Activated naive CD4-positive, alpha-beta T cell treated with Interleukin-2 at 50 U/mL for 16 hours (primary cell): ENCODE measurements at places on chromosomes 2 and 18.

- no peak for DNase-seq
Measured at GRCh38 chr2:210046851-210047500, 44.5 kb downstream of the RPE start.

DNA sequence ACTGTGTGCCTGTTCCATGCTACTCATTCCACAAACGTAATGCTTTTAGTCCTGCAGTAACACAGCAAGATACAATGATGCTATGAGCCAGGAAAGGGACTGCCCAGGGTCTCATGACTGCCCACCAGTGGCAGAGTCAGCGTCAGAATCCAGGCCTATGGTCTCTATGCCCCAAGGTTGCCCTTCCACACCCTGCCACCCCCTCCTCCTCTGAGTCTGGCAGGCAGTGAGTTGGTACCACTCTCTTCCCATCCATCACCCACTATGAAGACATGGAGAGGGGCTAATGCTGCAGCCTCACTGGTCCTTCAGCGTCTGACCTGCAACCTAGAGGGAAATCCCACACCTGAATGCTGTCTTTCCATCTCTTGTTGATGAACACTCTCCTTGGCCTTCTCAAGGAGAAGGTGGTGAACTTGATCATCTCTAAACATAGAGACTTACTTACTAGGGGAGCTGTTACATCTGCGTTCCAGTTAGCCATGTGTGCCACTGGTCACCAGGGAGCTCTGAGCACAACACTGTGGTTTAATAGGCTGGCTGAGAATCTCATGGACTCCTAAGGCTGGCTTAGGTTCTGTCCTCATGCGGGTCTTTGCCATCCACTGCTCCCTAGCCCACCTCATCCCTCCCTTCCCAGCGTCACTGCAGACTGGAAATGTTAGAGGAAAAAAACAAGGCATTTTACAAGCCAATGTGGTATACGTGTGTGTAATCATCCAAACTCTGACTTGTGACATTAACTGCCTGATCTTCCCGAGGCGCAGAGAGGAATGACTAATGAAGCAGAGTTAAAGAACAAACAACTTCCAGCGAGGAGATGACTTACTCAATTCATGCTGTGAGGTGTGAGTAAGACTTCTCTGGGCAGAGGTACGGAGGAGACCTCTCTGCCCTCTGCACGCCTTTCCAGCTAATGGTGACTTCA lies 28.8 kb downstream of the STEAP3 start:
- no peak for DNase-seq

- no peak for DNase-seq
Measured at GRCh38 chr2:41605311-41605710, 442.5 kb upstream of the PKDCC start.

DNA sequence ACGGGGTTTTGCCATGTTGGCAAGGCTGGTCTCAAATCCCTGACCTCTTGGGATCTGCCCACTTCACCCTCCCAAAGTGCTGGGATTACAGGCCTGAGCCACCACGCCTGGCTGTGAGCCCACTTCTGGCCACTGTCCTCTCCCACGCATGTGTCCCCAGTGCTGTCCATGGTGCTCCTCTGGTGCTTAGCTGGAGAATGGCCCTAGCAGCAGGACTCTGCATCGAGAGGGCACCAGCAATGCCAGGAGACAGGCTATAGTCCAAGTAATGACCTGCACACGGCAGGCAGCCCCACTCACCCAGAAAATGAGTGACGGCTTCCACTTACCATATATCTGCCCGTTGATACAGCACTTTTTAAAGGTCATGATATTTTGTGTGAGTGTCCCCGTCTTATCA lies 66.3 kb upstream of the NARS1 start:
- no peak for DNase-seq

DNA sequence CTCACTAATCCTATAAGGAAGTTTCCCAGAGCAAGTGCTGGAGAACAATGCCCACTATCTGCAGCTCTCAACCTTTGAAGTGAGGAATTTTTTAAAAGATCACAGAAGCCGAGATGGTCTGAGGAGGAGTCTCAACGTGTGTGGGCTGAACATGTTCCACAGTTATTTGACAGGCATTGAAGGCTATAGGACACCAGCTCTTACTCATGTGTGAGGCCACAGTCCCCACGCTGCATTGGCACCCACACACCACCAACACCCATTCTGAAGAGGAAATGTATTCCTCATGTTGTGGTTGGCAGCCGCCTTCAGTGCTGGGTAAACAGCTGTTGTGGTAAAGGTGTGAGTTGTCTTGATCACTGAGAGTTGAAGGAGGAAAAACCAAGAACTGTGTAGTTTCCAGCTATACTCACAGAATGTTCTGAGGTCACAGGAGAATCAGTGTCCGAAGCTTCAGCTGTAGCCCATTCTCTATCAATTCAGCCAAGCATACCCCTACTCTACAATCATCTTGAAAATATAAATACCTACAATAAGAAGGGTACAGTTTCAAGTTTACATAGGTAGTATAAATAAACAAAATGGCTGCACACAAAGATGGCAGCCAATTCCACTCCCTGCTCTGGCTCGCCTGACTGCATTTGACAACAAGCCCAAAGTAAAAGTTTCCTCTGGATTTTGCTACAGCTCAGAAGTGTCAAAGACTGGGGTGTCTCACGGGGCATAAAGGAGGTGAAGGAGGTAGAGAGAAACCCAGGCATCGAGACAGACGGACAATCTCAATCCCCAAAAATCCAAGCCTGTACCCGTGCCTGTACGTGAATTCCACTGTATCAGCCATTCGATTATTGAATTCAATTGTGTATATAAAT lies 12.1 kb downstream of the CD226 start:
- peak; percentile 89 for DNase-seq

DNA sequence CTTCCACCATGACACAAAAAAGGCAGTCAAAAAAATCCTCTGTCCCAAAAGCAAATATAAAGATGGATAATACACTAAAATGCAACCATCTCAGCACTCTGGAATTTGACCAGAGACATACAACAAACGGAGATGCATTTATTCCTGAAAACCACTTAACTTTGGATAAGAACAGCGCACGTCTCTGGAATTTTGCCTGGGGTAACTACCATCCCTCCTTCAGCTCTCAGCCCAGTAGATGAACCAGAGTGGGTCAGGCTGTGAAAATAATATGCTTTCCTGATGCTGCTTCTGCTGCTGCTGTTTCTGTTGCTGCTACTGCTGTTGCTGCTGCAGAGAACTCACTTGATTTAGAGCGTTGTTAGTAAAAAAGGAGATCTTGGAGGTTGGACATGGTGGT lies 133.8 kb upstream of the ACVR2A start:
- no peak for DNase-seq

DNA sequence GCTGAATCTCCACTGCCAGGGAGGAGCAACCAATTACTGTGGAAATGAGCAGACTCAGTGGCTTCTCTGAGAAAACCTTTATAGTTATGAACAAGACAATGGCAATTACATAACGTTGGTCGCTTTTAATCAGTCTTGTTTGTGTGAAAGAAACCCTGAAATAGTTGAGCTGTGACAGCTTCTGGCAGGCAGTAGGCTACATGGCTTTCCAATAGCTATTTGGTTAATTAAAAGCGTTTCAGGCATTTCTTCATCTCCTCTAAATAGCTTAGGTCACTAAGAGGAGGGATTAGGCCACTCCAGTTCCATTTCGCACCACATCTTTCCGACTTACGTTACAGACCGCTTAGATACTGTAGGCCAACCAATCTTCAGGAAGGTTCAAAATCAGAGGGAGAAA lies 794.4 kb upstream of the ID2 start:
- no peak for DNase-seq

DNA sequence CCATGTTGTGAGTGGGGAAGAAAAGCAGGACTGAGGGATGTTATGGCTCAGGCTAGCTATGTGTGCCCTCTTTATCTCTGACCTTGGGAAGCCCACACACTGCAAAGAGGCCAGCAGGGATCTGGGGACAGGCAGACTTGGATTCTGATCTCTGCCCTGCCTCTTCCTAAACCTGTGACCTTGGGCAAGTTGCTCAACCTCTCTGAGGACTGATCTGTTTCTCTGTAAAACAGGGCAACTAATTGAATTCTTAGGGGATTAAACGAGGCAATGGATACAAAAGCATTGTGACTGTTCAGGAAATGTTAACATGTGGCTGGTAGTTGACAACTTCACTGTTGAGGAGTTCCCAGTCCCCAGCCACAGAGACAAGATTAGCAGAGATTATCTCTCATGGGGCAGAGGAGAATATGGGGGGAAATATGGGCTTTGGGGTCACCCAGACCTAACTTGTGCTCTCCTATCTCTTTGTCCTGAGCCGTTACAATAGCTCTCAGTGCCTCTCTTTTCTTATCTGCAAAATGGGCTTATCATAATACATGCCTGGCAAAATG lies 184.7 kb upstream of the GLI2 start:
- no peak for DNase-seq

- DNase-seq = no peak
Measured at GRCh38 chr18:905948-906415, 1.3 kb downstream of the ADCYAP1 start.

DNA sequence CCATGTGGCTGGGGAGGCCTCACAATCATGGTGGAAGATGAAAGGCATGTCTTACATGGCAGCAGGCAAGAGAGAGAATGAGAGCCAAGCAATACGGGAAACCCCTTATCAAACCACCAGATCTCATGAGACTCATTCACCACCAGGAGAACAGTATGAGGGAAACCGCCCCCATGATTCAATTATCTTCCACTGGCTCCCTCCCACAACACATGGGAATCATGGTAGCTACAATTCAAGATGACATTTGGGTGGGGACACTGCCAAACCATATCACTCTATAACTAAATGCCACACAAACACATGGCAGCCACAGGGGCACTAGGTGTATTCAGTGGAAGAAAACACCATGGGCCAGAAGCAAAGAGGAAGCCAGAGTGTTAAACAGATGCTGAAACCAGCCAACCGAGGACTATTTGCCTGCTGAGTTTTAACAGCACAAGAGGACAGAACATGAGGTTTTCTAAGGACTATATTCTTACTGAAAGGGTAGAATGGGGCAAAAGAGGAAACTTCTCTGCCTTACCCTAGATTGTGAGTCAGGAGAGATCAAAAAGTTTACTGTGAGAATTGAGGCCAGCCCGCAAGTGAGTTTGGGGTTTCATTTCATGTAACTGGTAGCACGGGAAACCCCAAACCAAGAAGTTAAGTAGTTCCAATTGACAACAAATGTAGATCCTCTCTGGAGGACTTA lies 49.2 kb downstream of the SIGLEC15 start:
- DNase-seq = peak; percentile 70

DNA sequence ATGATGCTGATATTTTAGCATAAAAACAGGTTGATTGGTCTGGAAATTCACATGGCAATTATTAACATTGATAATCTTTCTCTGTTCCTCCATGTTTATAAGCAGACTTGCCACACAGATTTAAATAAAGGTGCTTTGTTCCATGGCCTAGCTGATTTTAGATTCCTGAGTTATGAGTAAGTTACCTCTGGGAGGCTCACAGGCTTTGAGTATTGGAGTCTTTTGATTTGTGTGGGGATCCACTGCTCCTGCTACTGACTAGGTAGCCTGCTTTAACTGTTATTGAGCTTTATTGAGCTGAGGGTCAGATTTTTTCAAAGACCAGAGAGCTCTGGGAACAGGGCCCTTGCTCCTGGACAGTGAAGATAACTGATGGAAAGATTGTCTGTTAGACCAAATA lies 166.1 kb downstream of the ANKRD30B start:
- no peak for DNase-seq

GRCh38 chr2:19673213-19673791 lies 228.5 kb downstream of the TTC32 start:
- no peak for DNase-seq

GRCh38 chr2:219017201-219017931 lies 23.9 kb downstream of the CFAP65 start:
- no peak for DNase-seq

DNA sequence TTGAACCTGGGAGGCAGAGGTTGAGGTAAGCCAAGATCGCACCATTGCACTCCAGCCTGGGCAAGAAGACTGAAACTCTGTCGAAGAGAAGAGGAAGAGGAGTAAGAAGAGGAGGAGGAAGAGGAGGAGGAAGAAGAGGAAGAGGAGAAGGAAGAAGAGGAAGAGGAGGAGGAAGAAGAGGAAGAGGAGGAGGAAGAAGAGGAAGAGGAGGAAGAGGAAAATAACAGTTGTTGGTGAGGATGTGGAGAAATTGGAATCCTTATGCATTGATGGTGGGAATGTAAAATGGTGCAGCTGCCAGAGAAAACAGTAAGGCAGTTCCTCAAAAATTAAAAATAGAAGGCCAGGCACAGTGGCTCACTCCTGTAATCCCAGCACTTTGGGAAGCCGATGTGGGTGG lies 8.5 kb upstream of the NCL start:
- DNase-seq = no peak

- DNase-seq = no peak
Measured at GRCh38 chr2:238655974-238656722, 191.7 kb upstream of the TWIST2 start.

- no peak for DNase-seq
Measured at GRCh38 chr2:144348846-144349245, 171.1 kb downstream of the ZEB2 start.

DNA sequence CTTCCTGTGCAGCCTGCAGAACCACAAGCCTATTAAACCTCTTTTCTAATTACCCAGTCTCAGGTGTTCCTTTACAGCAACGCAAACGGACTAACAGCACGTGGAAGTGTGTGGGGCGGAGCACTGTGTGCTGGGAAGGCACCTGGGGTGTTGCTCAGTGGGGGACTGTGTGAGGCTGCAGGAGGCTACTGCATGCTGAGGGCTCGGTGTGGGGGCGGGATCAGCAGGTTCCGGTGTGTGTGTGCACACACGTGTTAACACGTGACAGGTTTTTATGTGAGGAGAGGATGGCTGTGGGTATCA lies 58.9 kb downstream of the ANKMY1 start:
- no peak for DNase-seq

GRCh38 chr2:111094691-111095090 lies 26.0 kb upstream of the BCL2L11 start:
- no peak for DNase-seq
